NCI-H1436 (cell line): ENCODE measurements at places on chromosomes 6 and 20.

GRCh38 chr6:114404339-114404955 is 61.6 kb upstream of the HS3ST5 start:
- no peak for DNase-seq

GRCh38 chr6:105204331-105204730 is 24.5 kb upstream of the POPDC3 start:
- DNase-seq, result no peak

- DNase-seq, result no peak
Observed at GRCh38 chr20:44901974-44902373, 7.9 kb upstream of the PABPC1L start.

DNA sequence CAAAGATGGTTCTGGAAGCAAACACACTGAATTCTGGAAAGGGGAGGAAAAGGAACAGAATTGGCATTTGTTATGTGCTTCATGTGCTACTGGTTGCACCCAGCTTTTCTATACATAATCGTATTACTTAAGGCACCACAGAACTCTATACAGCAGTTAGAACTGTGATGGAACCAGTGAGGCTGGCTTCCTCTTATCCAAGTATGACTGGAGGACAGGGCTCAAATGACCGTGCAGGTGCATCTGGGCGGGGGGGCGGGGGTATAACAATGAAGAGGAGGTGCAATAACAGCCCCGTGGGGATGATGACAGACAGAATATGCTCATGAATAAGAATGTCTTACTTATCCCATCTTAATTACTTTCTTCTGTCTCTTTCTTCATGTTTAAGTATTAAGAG is 144.2 kb downstream of the BTBD9 start:
- DNase-seq, result no peak

GRCh38 chr6:41367700-41368099 is 32.3 kb downstream of the NCR2 start:
- DNase-seq, result peak; percentile 61

DNA sequence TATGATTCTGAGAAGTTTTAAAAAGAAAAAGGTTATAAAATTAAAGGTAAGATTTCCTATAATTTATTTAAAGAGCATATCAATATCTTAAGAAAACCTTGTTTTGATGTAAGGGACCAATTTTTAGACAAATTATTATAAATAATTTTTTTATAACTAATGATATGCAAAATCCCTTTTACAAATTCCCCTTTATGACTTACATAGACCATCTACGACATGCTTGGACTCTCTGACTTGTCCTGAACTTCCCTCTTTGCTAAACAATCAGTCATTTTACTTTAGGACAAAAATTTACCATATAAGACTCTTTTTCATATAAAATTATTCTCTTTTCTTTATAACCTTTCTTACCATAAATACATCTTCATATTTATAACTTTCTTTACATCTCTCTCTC is 15.3 kb upstream of the ANGPT4 start:
- no peak for DNase-seq

DNA sequence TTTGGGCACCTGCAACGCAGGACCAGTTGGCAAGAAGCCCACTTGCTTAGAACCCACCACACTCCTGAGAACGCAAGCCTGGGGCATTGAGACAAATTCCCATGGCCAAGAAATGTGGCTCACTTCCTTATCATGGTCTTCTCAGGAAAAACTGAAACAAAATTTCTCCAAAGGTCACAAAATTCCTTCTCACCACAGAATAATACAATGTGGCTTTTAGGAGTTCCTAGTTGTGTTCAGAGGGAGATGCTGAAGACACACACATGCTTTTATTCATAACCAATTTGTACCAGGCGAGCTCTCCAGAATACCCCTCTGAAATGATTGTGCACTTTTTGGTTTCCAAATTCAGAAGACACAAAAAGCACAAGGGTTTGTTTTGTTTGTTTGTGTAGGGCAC is 31.6 kb downstream of the ADTRP start:
- DNase-seq, result no peak

DNA sequence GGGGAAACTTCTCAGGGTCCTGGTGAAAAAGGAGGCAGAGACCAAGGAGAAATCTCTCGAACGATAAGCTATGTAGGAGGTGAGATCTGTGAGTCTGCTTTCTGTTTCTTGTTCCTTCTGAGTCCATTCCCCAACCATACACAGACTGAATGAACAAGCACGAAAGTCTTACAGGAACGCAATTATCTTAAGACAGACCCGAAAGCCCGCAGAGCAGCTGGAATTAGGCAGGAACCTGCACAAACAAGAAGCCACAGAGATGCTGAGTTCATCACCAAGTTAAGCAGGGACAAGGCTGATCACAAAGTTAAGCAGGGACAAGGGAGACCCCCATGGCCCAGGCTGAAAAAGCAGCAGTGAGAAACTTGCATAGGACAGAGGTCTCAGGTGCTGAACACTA is 21.4 kb upstream of the NELFCD start:
- no peak for DNase-seq

GRCh38 chr6:73523434-73524123 is 2.7 kb upstream of the EEF1A1 start:
- peak; percentile 35 for DNase-seq

DNA sequence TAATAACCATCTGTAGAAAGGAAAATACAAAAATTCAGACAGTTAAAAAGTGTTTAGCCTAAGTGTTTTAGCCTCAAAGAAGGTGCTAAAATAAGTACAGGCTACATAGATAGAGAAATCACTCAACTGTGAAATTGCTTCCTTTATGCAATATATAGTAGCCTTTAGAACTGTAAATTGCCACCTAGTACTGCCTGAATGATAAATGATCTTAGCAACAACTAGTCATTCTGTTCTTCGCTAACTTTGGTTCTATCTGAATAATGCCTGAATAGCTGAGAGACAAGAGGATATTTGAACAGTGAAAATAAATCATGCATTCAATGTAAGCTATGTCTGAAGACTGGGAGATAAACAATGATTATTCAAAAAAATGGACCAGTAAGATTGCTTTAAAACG is 603.3 kb upstream of the PTCHD4 start:
- DNase-seq, result peak; percentile 56

- no peak for DNase-seq
Observed at GRCh38 chr20:34514897-34515483, 1.2 kb upstream of the DYNLRB1 start.
